ENCODE measurements at places on chromosomes 6 and 20. TPM values are rescaled to one million over a fixed set of nuclear protein-coding genes. Genes with fewer than 3 reads are reported as not detected.

SGK2 gene
- 0.74 TPM for total RNA-seq

POU5F1 gene
- total RNA-seq, result 0.51 TPM

OVOL2 gene
- total RNA-seq, result not detected

CST5 gene
- not detected for total RNA-seq

NRM gene
- total RNA-seq, result 0.59 TPM

COL11A2 gene
- 0.37 TPM for total RNA-seq

BTNL2 gene
- not detected for total RNA-seq
